ENCODE measurements at places on chromosomes 4 and X.

- no peak for DNase-seq
Measured at GRCh38 chr4:153140294-153140693, 63.9 kb upstream of the TRIM2 start.

GRCh38 chrX:31265383-31265782, 193.5 kb upstream of the FTHL17 start:
- DNase-seq: no peak

DNA sequence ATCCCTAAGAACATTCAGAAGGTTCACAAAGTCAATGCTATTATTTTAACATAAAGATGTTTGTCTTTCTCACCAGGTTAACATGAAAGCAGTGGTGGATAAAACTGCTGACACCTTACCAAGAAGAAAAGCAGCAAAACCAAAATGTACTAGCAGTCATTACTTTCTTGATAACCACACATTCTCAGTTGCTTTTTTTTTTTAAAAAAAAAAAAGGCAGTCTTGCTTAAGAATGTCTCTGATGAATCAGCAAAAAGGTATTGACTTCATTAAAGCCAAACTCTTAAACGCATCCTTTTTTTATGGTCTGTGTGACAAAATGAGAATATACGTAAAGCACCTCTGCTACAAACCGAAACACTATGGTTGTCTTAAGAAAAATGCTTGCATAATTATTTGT, 31.9 kb downstream of the CDKL2 start:
- no peak for DNase-seq

GRCh38 chr4:83229791-83230190, 54.8 kb downstream of the COQ2 start:
- no peak for DNase-seq

DNA sequence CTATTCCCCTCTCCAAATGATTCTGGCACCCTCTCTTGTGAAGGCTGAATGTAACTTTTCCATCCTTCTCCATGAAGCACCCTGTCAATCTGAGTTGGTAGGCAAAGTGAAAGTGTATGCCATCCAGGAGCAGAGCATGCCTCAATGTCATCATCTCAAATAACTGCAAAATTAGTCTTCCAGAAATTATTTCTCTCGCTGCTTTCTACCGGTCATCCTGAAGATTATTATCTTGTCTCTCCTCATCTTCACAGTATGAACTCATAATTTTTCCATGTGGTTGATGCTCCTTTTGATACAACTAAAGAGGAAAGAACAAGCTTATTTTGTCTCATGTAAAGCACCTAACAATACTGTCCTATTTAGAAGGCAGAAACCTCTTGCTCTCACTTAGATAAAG, 285.5 kb upstream of the PCDH7 start:
- no peak for DNase-seq

All from DMS153 (cell line).